ENCODE measurements at places on chromosomes 2 and 18. TPM values are rescaled to one million over a fixed set of nuclear protein-coding genes. Genes with fewer than 3 reads are reported as not detected.

ZSWIM2 gene
- total RNA-seq: not detected

NEURL3 gene
- not detected for total RNA-seq

SULT1C2 gene
- 2.2 TPM for total RNA-seq

GRCh38 chr18:23145621-23146020, 10.3 kb downstream of the CABLES1 start:
- H3K27me3 ChIP-seq: no peaks in the 10 kb centered on the region
- peaks cover 69% of the 10 kb centered on the region for H3K4me1 ChIP-seq
- no peak for DNase-seq
- H3K4me3 ChIP-seq: no peak overlapping the region
- H3K27ac ChIP-seq: no peak overlapping the region

GRCh38 chr2:217463402-217464075, 539.3 kb downstream of the TNS1 start:
- H3K36me3 ChIP-seq: no peaks in the 10 kb centered on the region
- H3K27me3 ChIP-seq: no peaks in the 10 kb centered on the region
- DNase-seq: no peak
- no peak overlapping the region for H3K27ac ChIP-seq
- H3K4me3 ChIP-seq: no peak overlapping the region

GRCh38 chr2:210548878-210549384, 7.5 kb upstream of the CPS1 start:
- H3K27ac ChIP-seq: no peak overlapping the region
- no peaks in the 10 kb centered on the region for H3K36me3 ChIP-seq
- DNase-seq: no peak
- H3K4me1 ChIP-seq: peaks cover 19% of the 10 kb centered on the region
- no peak overlapping the region for H3K4me3 ChIP-seq

GRCh38 chr18:25662272-25662671, 310.3 kb upstream of the ZNF521 start:
- no peak overlapping the region for H3K27ac ChIP-seq
- H3K4me3 ChIP-seq: no peak overlapping the region
- DNase-seq: no peak
- H3K27me3 ChIP-seq: no peaks in the 10 kb centered on the region
- no peaks in the 10 kb centered on the region for H3K36me3 ChIP-seq
- H3K4me1 ChIP-seq: peaks cover 8% of the 10 kb centered on the region

DNA sequence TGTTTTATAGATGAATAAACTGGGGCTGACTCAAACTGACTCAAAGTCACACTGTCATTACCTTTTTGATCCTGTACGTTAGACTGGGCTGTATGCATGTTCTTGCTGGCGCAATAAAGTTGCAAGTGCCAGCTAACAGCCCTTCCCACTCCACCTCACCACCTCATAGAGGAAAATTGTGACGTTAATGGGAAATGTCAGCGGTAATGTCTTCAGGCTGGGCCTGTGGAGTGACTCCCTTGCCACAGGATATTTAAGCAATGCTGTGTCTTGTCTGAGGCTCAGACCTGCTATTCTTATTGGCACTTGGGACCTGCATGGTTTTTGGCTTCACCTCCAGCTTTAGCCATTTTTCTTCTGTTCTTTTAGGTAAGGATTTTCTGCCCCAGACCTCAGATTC, 25.2 kb upstream of the CASP10 start:
- no peak overlapping the region for H3K4me3 ChIP-seq
- H3K36me3 ChIP-seq: no peaks in the 10 kb centered on the region
- peak overlapping the region; percentile 91 for H3K27ac ChIP-seq
- peaks cover 13% of the 10 kb centered on the region for H3K4me1 ChIP-seq
